ENCODE measurements at places on chromosomes 11 and 22.

GRCh38 chr11:65941720-65942310 is 3.5 kb upstream of the TSGA10IP start:
- DNase-seq = no peak

- peak; percentile 82 for DNase-seq
These were observed 6.4 kb downstream of the FADS2 start for GRCh38 chr11:61834278-61835048.

DNA sequence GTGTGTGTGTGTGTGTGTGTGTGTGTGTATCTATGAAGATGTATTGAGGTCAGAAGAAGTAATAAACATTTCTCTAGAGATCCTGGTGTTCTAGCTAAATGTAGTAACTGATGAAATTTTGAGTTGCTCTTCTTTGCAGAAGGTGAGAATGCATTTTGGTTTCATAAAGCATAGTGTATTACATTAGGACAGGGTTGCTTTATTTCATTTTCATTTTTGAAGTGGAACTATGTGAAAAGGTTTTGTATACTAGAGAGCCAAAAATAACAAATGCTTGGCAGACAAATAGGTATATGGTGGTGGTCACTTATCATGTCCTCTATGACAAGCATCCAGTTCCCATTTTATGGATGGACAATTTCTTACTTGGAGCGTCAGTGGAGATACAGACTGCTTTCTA is 99.0 kb downstream of the CASP12 start:
- no peak for DNase-seq

DNA sequence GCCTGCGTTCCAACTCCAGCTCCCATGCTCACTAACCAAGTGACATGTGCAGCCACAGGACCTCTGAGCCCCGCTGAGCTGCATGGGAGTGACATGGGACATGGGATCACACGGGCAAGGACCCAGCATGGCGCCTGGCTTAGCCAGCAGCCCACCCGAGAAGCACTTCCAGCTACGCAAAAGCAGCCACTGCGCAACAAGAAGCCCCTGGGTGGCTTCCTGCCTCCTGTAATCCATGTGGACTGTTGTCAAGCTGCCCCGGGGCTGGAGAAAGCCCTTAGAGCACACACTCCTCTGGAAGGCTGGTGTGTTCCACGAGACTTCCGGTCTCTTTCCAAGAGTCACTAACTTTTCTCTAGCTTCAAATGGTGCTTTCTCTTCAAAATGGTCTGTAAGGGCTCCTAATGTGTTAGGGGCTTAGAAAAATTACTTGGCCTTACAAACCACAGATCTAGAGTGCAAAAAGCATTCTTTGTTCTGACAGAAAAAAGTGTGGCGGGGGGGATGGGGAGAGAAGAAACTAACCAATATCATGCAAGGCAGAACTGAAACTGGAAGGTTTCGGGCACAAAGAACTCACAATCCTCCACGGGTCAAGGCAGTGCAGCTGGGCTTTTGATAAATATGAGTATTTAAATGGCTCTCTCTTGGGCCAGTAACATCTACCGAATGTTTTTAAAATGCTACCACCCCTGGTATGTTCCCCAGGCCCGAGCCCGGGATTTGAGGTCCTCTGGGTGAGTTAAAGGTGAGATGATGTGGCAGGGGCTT is 5.5 kb downstream of the C11orf24 start:
- no peak for DNase-seq

DNA sequence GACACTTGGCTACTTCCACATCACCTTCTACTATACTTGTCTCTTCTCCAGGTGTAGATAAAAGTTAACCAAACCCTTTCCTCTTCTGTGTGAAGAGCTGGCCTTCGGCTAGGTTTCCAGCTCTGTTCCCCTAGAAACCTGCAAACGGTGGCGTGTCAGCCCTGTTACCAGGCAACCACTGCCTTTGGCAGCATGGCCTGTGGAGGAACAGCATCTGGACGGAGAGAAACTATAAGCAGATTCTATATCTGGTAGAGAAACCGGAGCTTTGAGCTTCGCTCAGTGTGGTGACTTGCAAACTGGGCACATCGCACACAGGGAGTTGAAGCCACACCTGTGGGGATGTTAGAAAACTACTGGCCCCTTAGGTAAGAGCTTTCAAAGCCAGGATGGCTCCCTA is 35.9 kb downstream of the ARAP1 start:
- DNase-seq = no peak

GRCh38 chr22:36432592-36433317 is 45.0 kb upstream of the MYH9 start:
- DNase-seq = no peak

DNA sequence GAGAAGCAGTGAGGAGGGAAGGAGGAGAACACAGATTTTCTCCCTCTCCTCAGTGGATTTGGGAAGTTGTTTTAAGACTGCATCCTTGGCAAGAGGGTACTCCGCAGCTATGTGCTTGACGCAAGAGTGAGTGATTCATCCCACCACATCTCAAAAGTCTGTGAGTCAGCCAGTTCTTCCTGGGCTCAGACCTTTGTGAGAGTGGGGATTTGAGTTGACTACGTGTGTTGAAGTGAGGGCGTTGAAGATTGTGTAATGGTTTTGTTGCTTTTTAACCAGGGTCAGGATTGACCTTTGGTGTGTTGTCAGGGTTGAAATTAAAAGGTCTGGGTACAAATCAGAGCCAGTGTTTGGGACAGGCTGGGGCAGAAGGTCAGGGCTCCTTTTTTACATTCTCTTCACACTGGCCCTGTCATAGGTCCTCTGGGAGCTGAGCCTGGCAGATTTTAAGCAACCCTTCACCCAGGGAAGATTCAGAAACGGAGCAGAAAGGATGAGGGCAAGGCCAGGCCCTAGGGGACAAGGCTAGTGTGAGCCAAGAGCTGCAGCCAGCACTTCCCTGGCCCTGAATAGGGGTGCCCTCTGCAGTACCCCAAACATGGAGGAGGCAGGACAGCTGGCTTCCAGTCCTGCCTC is 4.2 kb upstream of the C11orf86 start:
- peak; percentile 90 for DNase-seq

- DNase-seq = no peak
These were observed 23.2 kb downstream of the SHISAL1 start for GRCh38 chr22:44289414-44290171.

- peak; percentile 4 for DNase-seq
These were observed 150.3 kb downstream of the NECTIN1 start for GRCh38 chr11:119578521-119579191.

DNA sequence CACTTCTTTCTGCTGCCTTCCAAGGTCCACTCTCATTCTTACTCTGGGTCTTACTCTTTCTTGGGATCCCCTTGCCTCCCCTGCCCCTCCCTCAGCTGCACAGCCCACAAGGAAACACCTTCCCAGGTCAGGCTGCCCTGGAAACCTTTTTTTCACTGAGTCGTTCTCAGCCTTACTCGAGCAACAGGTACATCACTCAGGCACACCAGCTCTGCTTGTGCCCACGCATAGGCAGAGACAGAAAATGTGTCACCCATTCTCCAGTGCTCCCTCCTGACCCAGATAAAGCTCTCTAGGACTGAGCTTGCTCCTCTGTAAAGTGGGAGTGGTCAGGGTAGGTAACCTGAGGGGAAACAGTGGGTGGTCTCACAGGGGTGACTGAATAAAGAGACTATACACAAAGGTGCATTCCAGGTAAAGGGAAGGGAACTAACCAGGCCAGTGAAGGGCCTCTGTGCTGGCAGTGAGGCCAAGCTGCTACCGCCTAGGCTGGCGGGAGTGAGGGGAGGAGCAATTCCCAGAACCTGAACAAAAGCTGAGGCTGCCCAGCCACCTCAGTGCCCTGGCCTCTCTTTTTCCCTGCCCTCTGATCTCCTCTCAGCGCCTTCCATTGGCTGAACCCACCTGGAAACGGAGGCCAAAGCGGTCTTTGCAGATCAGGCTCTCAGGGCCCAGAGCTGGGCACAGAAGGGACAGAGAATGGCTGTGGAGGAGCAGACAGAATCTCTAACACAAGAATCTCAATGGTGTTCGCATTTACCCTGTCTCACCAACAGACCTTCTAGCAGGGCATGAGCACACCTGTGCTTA is 15.9 kb downstream of the PRG3 start:
- DNase-seq = no peak

DNA sequence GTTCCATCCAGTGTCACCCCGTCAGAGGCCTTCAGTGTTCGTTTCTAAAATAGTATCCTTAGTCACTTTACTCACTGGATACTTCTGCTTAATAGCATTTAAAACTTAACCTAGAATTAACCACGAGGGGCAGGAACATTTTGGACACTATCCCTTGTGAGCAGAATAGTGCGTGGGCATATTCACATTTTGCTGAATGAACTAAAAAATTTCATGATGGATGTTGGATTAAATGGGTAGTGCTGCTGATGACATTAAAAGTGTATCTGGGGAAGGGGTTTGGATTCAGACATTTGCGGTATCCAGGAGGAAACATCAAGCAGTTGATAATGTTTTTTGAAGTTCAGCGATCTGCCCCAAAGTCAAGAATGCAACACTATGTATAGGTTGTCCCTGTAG is 750 bp upstream of the NAT10 start:
- no peak for DNase-seq

DNA sequence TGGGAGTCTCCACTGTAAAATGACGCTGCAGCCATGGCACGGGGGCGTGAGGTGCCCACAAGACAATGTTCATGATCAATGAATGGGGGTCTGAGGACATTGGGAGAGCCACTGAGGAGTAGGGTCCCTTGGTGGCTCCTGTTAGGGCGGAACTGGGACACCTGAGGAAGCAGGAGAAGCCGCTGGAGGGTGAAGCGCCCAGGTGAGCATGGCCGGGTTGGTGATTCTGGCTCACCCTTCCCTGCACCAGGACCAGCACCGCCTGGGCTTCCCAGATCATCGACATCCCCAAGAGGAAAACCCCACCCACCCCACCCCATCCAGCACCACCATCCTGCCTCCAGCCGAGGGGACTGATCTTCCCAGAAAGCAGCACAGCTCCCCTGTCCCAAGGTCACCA is 30.6 kb downstream of the SHANK2 start:
- DNase-seq = peak; percentile 55

- DNase-seq = no peak
These were observed 34.4 kb downstream of the MARK2 start for GRCh38 chr11:63873311-63873710.

DNA sequence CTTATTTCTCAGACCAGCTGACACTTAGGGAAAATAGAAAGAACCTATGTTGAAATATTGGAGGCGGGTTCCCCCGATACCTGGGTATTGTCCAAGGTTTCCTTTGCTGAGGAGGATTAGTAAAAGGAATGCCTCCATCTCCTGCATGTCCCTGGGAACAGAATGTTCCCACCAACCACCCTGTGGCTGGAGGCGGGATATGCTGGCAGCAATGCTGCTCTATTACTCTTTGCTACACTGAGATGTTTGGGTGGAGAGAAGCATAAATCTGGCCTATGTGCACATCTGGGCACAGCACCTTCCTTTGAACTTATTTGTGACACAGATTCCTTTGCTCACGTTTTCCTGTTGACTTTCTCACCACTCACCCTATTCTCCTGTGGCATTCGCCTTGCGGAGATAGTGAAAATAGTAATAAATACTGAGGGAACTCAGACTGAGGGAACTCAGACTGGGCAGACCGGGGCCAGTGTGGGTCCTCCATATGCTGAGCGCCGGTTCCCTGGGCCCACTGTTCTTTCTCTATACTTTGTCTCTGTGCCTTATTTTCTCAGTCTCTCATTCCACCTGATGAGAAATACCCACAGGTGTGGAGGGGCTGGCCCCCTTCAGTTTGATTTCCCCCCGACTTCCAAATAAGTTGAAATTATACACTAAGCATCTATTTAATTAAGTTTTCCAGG is 32.1 kb downstream of the IGLL1 start:
- DNase-seq = no peak

DNA sequence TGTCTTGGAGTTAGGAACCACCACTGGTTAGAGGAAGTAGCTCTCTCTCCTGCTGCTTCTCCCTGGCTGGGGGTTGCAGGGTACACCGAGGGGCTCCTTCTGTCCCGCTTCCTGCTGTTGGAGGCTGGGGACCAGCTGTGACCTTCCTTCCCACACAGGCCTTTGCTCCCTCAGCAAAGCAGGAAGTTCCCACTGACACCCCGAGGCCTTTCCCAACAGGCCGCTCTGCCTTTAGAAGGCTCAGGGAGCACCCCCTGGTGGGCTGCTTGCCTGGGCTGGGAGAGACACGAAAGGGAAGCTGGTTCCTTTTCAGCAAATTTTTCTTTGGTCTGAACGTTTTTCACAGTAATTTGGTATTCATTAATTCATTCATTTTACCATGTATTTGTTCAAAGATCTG is 527.9 kb upstream of the B3GAT1 start:
- no peak for DNase-seq

GRCh38 chr11:120645639-120646038 is 134.1 kb downstream of the GRIK4 start:
- DNase-seq = no peak

DNA sequence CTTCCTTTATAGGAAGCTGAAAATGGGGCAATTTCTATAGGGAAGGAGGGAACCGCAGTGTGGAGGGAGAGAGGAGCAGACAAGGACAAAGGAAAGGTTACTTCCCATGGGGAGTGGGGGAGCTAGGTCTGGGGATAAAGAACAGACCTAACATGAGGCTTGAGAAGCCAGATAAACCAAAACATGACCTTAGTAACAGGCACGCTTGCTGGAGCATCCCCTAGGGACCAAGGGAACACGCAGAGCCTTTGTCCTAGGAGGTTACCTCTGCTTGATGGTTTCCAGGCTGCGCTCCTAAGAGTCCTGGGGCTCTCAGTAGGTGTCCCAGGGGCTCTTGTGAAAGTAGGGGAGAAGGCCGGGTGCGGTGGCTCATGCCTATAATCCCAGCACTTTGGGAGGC is 271.4 kb upstream of the NCAM1 start:
- DNase-seq = no peak

- DNase-seq = no peak
These were observed 32.5 kb downstream of the PLEKHA7 start for GRCh38 chr11:16981651-16982194.

DNA sequence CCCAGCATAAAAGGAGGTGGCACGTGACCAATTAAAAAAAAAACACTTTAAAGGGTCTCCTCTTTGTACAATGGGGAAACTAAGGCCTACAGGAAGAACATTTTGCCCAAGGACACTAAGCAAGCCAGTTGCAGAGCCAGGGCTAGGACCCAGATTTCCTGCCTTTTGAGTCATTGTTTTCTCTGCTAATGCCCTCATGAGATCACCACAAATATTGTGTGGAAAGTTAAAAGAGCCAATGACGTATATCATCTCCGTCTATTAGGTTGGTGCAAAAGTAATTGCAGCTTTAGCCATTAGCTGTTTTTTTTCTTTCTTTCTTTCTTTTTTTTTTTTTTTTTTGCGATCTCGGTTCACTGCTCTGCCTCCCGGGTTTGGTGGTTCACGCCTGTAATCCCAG is 24.1 kb upstream of the LRRC32 start:
- DNase-seq = no peak

Measured in coronary artery (tissue), 2 donors.